Occipital lobe (tissue), 3 donors: ENCODE measurements at places on chromosomes 16 and 17. TPM values are rescaled to one million over a fixed set of nuclear protein-coding genes. Genes with fewer than 3 reads are reported as not detected.
A peak's percentile ranks its signal among the peaks of the same experiment; 100 is the strongest.

Gene TEX14
- 0.31 TPM for total RNA-seq

GRCh38 chr16:68652659-68653058 lies 7.5 kb downstream of the CDH3 start:
- DNase-seq = no peak

GRCh38 chr17:77045441-77046041 lies 95.2 kb upstream of the SEC14L1 start:
- DNase-seq = no peak

Gene KDM8
- total RNA-seq = 1.9 TPM

- DNase-seq = no peak
These were observed 271.8 kb downstream of the CPPED1 start for GRCh38 chr16:12531937-12532336.

Gene DRC3
- 2.0 TPM for total RNA-seq

GRCh38 chr17:50027881-50028735 lies 27.8 kb upstream of the ITGA3 start:
- DNase-seq = no peak

Gene TP53TG3F
- total RNA-seq = not detected

Gene KCNJ2
- total RNA-seq = 10.3 TPM

DNA sequence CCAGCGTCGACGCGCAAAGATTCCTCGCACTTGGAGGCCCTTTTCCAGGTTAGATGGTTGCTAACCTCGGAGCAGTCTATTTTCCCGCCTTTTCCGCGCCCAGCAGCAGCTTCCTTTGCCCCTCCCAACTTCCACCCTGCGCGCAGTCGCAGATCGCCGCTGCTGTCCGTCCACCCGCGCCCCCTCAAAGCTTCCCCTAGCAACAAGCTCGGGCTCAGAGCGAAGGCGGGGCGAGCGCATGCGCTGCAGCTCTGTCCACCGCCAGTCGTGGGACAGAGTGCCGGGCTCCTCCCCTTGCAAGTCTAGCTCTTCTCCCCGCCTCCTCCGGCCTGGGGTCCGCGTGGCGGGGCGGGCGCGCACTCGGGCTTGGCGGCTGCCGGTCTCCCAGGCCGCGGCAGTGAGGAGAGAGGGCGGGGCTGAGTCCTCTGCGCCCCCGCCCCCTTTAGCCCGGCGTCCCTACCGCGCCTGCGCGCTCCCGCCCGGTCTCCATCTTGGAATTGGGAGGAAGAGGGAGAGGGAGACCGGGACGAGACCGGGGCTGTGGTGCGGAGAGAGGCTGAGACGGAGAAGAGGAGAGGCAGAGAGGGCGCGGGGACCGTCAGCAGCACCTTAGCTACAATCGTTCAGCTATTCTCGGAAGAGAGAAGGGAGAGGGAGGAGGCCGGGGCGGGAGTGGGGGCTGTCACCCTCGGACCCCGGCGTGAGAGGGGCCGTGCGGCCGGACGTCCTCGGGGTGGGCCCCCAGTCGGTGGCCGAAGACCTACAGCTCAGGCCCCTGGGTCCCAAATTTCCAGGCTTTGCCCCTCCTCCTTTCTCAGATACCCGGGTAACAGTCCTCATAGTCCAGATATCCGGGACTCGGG lies at the start of gene TAOK2:
Gene TAOK2, plus strand, starts transcription at position 485 of the 863 bp plus-strand sequence. CDS start 3,905 bp downstream, outside the sequence.
- peak; percentile 100 for DNase-seq

DNA sequence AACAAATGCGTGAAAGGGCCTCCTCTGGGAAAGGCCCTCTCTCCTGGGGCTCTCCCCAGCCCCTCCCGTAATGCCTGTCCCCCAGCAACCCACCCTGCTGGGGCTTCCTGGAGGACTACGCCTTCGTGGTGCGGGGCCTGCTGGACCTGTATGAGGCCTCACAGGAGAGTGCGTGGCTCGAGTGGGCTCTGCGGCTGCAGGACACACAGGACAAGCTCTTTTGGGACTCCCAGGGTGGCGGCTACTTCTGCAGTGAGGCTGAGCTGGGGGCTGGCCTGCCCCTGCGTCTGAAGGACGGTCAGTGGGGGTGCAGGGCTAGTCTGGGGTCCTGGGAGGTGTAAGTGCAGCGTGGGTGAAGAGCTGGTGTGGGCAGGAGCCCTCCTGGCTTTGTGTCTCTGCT lies 4.9 kb downstream of the SPATA20 start:
- no peak for DNase-seq

- no peak for DNase-seq
These were observed 191.1 kb downstream of the MAP2K6 start for GRCh38 chr17:69605571-69605970.

DNA sequence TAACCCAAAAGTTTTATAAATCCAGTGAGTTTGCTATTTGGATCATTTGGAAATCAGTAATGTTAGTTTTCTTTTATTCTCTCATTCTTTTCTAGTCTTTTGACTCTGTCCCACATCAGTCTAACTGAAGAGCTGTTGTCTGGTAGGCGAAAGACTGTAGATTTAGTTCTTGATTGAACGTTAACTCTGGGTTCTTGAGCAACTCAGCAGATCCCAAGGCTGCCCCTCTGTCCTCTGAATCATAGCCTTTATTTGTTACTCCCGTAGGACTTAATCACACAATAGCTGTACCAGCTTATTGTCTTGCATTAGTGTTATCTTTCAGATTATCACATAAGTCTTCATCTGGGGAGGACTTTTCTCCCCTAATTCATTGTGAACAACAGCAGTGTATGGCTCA lies 119.3 kb upstream of the TOM1L1 start:
- DNase-seq = no peak

GRCh38 chr16:87619360-87620200 lies 17.3 kb downstream of the JPH3 start:
- DNase-seq = no peak

Gene MT2A
- total RNA-seq = 2.3 TPM

DNA sequence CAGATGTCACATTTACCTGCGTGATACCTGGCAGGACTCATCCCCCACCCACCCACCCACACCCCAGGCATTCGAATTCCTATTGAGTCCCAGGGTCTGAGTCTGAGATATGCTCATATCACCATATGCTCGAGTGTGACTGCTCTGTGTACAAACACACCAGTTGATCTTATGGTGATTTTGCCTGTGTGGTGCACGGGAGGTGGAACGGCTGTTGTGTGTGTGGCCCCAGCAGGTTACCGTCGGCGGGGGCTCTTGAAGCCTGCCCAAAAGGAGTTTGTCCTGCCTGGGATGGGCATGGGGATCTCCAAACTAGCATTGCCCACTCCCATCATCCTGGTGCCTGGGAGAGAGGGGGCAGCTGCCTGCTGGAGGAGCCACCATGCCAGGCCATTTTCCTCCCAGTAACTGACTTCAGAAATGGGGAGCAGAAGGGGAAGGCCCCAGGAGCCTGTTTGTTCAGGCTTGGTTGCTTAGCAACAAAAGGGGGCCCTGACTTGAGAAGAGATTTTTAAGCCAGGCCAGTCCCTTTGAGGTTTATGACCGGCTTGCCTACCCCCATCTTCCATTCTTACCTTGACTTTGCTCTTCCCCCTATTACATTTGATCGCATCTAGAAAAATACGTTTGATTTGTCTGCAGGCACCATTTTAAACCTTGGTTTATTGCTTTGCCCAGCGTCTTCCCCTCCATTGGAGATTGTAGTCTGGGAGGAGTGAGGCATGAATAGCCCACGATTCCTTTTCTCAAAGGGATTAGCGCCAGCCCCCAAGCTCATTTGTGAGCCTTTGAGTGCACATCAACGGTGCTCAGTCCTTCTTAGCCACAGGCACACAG lies 217.7 kb downstream of the CCDC182 start:
- no peak for DNase-seq

GRCh38 chr17:7572338-7572587 lies 7.2 kb upstream of the CD68 start:
- no peak for DNase-seq

DNA sequence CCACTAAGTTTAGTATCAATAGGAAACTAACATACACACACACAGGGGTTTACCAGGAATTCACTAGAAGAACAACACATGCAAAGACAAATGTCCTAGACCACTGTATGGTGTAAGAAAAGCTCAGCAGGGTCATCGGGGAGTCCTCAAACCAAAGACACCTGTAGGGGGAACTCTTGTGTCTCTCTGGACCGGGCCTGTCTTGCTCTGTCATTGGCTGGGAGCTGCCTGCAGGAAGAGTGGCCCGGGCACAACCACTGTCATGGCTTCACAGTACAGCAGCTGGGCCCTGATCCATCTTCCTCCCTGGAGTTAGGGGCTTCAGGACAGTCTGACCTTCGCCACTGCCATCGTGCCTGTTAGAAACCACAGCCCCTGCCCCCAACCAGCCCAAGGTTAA lies 263.6 kb upstream of the DYNLRB2 start:
- no peak for DNase-seq

- DNase-seq = no peak
These were observed 22.5 kb downstream of the ZNF385C start for GRCh38 chr17:42075789-42076188.

DNA sequence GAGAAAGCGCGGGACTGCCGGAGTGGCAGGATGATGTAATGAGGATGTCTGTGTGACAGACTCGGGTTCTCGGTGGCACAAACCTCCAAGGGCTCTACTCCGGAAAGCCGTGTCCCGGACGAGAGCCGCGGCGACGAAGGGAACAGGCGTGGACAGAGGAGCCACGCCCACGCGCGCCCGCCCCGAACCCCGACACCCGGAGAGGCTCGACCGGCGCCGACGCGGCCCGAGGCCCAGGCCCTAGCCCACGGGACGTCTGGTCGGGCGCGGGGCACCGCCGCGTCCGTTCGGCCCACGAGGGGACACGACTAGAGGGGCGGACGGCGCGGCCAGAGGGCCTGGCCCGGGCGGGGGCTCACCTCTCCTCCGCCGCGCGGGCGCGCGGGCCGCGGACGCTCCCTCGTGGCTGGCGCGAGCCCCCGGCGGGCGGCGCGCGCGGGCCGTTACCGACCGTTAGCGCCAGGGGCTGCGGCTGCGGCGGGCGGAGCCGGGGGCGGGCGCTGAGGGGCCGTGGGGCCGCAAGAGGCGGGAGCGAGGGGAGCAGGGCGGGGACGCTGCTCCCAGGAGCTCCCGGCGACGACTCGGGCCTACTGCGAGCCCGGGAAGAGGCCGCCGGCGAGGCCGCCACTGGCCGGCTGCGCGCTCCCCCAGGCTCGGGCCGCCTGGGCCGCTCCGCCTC lies 2.1 kb upstream of the IRX5 start:
- no peak for DNase-seq

Gene KRTAP17-1
- not detected for total RNA-seq

GRCh38 chr17:73879987-73880386 lies 235.7 kb upstream of the SDK2 start:
- no peak for DNase-seq

DNA sequence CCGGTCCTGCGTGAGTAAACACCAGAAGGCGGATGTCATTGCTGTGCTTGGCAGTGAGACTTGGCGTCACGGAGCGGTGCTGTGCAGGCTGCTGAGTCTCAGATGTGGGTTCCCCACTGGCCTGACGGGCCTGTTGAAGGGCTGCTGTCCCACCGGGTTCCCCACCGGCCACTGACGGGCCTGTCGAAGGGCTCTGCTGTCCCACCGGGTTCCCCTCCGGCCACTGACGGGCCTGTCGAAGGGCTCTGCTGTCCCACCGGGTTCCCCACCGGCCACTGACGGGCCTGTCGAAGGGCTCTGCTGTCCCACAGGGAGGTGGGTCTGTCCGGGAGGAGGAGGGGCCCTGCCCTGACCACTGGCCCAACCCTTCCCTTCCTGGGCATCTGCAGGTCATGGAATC lies 2.8 kb downstream of the HGS start:
- no peak for DNase-seq

GRCh38 chr17:13273806-13274205 lies 256.0 kb upstream of the ELAC2 start:
- no peak for DNase-seq

Gene MAPT
- total RNA-seq = 93.1 TPM

Gene LHX1
- not detected for total RNA-seq

Gene CEP295NL
- 1.4 TPM for total RNA-seq

DNA sequence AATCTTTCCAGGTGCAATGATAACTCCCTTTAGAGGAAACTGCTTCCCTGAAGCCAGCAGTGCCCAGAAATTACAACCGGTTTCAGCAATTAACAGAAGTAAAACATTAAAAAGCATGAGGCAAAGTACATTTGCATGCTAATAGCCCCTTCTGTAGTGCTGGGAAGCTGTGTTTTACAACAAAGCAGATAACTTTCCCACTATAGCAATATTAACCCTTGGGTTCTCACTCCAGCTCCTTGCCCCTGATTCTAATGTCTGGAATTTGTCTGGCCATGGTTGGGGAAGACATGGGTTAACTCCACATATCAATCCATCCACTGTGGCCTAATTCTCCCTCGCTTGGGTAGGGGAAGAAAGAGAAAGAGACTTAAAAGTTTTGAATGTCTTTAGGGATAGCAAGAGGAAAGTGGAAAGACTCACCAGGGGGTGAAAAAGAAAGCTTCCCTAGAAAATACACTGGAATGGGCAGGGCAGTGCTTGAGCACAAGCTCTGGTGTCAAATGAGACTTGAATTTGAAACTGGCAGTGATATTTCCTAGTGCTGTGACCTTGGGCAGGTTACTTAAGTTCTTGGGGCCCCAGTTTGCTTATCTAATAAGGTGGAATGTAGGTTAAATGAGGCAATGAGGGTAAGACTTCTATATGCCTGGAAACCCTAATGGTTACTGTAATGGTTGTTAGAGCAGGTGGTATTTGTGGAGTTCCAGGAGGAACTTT lies 102.0 kb downstream of the SOX9 start:
- no peak for DNase-seq

GRCh38 chr17:12136646-12137045 lies 116.0 kb downstream of the MAP2K4 start:
- no peak for DNase-seq

Gene CFAP97D1
- total RNA-seq = not detected

Gene RPS15A
- 2,037 TPM for total RNA-seq

DNA sequence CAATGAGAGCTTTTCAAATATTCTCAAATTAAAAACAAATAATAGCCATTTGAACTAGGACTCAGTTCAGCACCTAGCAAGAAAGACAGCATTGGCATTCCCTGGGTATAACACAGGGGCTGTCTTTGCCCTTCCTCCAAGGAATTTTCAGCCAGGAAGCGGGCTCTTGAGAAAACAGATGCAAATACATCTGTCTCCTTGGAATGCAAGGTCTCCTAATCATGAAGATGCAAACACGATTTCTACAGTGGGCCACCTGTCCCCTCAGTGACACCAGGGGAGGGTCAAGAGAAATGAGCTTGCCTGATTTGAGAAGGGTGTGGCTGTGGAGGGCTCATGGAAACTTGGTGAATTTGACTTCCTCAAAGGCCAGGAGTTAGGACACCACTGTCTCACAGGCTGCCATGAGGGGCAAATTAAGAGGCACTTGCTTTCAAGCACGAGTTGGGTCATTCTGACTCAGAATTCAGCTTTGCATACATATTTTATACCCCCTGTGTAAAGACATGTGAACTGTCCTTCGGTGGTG lies 24.5 kb upstream of the SUPT4H1 start:
- DNase-seq = no peak

Gene ABCC6
- total RNA-seq = 0.16 TPM

Gene CDH3
- total RNA-seq = 7.5 TPM

Gene TP53TG3B
- total RNA-seq = not detected

Gene CCDC78
- 4.2 TPM for total RNA-seq

GRCh38 chr16:3938843-3939624 lies 58.5 kb upstream of the CREBBP start:
- DNase-seq = no peak

Gene TGFB1I1
- 3.7 TPM for total RNA-seq

DNA sequence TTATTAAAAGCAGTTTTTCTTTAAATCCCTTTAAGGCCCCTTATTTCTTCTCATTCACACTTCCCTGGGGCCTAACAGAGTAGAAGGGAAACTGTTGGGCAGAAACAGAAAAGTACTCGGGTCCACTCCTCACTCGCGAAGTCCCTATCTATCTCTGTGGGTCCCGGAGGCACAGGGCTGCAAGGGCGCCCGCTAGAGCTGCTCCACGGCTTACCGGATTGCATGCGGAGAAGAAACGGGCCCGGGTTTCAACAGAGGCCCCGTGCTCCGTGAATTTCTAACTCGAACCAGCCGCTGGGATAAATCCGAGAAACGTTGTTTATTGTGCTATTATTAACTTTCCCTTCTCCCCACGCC lies 4.3 kb downstream of the CBLN1 start:
- no peak for DNase-seq
